ENCODE measurements at places on chromosomes 1 and 21. TPM values are rescaled to one million over a fixed set of nuclear protein-coding genes. Genes with fewer than 3 reads are reported as not detected.

The PAX7 gene
- not detected for total RNA-seq

The ADAMTS1 gene
- total RNA-seq, result 4.1 TPM

The SPOCD1 gene
- 8.4 TPM for total RNA-seq

The GPR161 gene
- 8.4 TPM for total RNA-seq

The VPS72 gene
- 91.4 TPM for total RNA-seq

The RGS8 gene
- total RNA-seq, result not detected

The OXCT2 gene
- total RNA-seq, result 1.3 TPM

- DNase-seq, result no peak
These were observed 14.7 kb downstream of the RHEX start for GRCh38 chr1:206067486-206068227.

DNA sequence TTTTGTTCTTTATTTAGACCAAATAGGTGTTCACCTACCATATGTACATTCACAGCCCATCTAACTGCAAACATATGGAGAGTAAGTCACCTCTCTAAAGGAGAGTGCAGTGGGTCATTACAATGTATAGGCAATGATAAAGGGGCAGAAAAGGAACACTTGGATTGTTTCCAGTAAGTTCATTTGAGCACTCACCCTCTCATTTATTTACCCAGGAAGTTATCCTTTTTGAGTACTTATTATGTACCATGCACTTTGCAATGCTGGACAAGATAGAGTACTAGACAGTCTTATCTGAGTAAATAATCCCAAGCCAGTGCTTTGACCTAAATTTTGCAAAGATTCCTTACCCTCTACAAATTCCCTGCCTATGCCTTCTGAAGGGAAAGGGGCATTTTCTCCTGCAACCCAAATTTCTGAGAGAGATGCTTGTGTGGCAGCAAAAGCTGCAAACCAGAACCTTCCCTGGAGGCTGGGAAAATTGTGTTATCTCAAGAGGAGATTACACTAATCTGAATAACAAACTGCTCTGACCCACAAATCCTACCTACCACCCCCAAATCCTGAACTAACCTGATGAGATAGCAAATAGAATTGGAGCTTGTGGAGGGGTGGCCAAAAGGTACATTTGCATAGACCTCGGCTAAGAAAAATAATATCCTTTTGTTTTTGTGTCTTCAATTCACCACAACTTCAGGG is 18.6 kb upstream of the RGS8 start:
- no peak for DNase-seq

DNA sequence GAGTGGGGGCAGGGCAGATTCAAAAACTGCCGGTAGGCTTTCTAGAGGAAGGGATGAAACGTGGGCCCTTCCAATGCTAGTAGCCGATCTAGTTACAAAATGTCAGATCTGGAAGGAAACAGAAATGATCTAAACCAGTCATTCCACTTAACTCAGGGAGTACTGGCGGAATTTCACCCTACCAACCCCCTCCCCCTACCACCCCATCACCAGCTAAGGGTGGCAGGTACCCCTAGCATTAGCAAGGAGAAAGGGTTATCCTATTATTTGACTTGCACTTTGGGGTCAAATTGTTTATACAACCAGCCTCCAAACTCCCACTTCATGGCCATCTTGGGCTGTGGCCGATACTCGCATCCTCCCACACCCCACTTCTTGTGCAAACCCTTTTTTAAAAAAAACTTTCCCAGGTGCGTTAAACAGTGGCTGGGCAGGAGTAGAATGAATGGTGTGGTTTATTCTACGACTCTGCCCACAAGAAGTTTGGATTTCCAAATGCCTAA is 644 bp upstream of the MRPL24 start:
- no peak for DNase-seq

GRCh38 chr1:54595956-54596498 is 27.3 kb downstream of the FAM151A start:
- DNase-seq, result no peak

DNA sequence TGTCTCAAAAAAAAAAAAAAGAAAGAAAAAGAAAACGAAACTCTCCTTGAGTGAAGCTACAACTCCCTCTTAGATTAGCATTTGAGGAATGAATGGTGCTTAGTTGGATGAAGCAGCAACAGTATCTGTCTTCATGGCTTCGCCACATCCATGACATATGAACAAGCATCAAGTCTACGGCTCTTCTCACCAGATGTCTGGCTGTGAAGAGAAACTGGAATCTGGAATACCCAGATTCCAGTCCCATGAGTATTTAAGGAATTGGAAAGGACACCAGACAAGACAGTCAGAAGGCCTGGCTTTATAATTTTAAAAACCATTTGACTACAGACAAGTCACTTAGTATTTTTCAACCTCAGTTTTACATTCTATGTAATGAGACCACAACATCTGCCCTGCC is 38.0 kb upstream of the TADA1 start:
- DNase-seq, result no peak

DNA sequence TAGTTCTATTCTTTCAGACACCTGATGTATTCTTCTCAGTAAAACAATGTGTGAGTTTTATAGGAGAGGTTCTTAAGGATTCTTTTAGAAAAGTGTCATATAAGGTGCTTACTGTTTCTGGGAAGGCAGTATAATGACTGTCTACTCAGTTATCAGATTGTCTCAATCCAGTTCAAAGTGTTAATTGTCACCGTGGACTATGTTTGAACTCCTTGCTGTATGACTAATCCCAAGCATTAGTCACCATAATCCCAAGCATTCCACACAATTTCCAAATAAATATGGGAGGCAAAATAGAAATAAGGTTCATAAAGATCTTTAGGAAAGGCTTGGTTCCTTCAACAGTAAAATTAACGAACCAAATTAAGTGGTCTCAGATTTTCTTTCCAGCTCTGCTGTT is 342.1 kb upstream of the NR5A2 start:
- DNase-seq, result no peak

DNA sequence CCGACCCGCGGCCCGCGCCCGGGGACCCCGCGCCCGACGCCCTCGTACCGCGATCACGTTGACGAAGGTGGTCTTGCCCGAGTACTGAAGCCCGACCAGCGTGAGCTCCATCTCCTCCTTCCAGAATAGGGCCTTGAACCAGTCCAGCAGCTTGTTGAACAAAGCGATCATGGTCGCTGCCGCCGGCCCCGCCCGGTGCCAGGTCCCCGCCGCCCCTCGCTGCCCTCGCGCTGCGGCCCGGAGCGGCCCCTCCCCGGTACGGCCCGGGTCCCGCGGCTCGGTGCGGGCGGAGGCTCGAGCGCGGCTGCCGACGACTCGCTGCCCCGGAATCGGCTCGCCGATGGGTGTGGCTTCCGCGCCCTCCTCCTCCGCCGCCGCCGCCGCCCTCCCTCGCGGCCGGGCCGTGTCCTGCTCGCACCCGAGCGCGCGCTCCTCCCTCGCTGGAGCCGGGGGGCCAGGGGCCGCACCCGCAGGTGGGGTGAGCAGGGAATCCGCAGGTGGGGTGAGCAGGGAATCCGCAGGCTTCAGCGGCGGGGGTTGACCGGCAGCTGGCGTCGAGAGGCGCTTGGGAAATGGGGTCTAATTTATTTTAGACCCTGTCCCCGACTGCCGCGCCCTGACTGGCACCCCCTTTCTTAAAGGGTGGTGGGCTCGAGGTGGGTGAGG is at the start of gene ARL8A:
Gene ARL8A, minus strand, starts transcription at position 336 of the 666 bp plus-strand sequence. Its CDS starts 165 bp downstream, at position 171.
- DNase-seq, result peak; percentile 79

DNA sequence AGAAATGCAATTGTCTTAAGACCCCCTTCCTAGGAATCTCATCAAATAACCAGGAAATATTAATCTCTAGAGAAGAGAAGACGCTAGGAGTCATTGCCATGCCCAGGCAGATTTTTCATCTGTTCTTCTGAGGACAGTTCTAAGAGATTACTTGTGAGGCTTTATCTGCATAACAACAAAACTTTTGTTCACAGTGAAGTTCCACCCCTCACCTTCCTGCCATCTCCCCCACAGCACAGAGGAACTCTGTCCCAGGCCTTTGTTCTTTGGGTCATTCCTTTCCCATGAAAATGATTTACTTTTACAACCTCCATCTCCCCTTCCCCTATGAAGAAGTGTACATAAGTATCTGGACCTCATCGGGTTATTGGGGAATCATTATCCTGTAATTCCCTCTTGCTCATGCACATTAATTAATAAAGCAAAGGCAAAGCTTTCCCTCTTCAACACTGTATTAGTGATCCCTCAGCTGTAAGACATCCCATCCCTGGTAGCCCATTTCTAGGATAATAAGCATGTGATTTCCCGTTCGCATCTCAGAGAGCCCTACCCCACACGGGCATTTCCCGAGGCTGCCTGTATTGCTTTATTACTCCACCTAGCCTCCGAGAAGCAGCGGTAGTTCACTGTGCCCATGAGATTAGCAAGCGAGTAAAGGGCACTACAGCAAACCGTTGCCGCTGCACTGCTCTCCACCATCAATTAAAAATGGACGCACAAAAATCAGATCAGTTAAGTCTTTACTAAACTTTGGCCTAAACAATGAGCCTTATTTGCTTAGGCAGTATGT is 384.4 kb upstream of the CAMK1G start:
- no peak for DNase-seq

- DNase-seq, result peak; percentile 8
These were observed 28.6 kb upstream of the PDE4B start for GRCh38 chr1:65764052-65764451.

DNA sequence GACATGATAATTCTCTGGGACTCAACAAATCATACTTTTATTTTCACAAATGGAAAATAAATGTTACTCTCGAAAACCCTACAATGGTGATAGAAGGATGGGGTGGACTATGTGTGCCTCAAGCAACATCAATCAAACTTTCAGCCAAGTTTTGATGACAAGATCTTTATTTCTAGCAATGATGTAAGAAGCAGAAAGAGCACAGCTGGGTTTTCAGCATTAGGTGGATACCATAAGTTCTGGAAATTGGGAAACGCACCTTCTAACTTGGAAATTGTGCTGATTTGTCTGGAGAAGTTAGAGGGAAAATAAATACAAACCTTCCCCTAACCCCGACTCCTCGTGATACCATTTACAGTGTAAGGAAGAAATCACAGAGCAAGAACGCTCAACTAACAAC is 320.3 kb downstream of the PAPPA2 start:
- DNase-seq, result no peak

- DNase-seq, result no peak
These were observed 3.5 kb upstream of the PIGV start for GRCh38 chr1:26784023-26784871.

DNA sequence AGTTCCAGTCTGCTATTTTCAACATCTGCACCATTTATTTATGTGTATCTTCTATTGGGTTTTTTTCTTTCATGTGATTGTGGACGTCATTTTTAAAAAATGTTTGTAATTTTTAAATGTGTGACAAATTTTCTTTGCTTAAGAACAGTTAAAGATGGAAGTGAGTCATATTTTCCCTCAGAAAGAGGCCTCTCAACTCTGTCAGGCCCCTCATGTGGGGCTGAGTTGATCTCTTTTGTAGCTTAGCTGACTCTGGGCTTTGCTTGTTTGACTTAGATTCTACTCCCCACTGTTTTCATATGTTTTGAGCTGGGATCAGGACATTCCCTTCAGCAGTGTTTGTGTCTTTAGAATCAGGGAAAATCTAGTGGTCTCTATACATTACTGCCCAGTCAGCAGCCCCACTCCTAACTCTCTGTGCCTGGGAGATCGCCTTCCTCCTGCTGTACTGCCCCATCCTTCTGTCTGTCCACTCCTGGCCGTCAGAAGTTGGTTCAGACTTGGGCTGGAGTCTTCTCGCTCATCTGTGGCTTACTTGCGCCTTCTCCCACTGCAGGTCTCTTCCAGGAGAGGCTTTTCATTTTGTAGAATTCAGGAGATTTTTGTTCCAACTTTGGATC is 137.4 kb downstream of the DYRK1A start:
- no peak for DNase-seq

- DNase-seq, result no peak
These were observed 5.0 kb downstream of the RNF11 start for GRCh38 chr1:51241119-51241518.

DNA sequence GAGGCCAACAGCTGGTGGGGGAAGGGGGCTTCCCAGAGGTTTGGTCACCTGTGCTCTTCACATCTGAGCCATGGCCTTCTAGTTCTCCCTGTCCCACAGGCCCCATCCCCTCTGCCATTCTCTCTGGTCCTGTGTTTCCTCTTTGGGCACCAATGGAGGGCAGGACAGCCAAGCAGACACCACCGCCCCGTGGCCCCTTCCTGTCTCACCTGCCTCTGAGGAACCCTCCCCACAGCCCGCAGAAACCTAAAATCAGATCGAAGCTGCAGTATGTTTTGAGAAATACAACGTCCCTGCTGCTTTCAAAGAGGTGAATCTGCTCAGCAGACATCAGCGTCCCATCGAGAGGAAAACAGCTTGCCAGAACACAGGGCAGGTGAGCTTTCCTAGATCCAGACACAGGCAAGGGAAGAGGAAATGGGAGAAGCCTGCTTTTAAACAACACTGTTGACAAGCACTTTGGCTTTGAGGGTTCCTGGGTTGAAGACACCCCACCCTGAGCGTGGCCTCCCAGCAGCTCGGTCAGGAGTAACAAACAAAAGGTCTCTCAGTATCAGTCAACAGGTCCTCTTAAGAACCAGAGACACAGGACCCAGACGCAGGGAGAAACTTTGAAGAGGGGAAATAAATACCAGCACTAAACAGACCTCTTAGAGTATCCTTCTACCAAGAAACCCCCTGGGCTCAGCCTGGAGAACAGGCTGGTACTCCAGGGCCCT is 2.3 kb downstream of the PANK4 start:
- no peak for DNase-seq

- no peak for DNase-seq
These were observed 10.0 kb downstream of the TTF2 start for GRCh38 chr1:117070124-117070523.

DNA sequence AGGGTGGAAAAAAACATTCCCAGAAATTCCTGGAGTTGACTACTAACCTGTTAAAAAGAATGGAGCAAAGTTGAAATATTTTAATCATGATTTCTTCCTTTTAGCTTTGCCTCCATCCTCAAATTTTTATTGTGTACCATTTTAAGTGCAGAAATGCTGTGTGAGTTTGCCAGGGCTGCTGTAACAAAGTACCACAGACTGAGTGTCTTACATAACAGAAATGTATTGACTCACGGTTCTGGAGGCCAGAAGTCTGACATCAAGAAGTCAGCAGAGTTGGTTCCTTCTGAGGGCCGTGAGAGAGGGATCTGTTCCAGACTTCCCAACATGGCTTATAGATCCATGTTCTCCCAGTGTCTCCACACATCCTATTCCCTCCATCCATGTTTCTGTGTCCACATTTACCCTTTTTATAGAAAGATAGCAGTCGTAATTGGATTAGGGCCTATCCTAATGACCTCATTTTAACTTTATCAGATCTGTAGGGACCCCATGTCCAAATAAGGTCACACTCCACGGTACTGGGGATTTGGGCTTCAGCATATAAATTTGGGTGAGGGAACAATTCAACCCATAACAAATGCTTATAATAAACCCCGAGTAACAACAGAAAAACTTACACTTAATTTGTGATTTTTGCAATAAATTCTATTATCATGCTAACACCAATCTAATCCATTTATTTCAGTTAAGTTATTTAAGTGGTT is 12.7 kb downstream of the SNX7 start:
- no peak for DNase-seq

DNA sequence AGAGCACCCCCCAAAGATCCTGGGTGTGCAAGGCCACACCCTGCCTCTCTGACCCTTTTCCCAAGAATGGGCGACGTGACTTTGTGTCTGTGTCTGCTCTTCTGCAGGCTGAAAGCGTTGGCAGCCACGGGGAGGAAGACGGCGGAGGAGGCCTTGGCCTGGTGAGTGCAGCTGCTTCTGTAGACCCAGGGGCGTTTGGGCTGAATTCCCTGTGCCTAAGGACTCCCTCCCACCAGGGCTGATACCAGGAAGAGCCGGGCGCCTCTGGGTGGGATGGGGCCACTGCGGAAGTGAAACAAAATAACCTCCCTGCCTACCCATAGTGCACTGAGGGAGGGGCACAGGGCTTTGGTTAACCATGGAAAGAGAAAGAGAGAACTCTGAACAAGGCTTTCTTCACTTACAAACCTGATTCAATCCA is 2.5 kb downstream of the UBASH3A start:
- no peak for DNase-seq

All from Calu3 (cell line).